Astrocyte (in vitro differentiated cells and primary cell): ENCODE measurements at places on chromosomes 5 and 9. TPM values are rescaled to one million over a fixed set of nuclear protein-coding genes. Genes with fewer than 3 reads are reported as not detected.

Gene FIBCD1
- total RNA-seq, result 0.66 and 1.6 TPM in 2 replicates

Gene ELOVL7
- total RNA-seq, result 0.72 and 1.0 TPM in 2 replicates

Gene STKLD1
- 0.58 and 0.82 TPM in 2 replicates for total RNA-seq

Gene TICAM2
- 6.7 and 6.8 TPM in 2 replicates for total RNA-seq

Gene PTGES
- 1.2 and 2.5 TPM in 2 replicates for total RNA-seq

GRCh38 chr5:117945258-117945657, 1043.1 kb downstream of the DTWD2 start:
- H3K27me3 ChIP-seq, result no peaks in the 10 kb centered on the region
- H3K4me3 ChIP-seq, result no peak overlapping the region
- H3K36me3 ChIP-seq, result no peaks in the 10 kb centered on the region
- no peaks in the 10 kb centered on the region for H3K4me1 ChIP-seq
- no peak overlapping the region for H3K27ac ChIP-seq

DNA sequence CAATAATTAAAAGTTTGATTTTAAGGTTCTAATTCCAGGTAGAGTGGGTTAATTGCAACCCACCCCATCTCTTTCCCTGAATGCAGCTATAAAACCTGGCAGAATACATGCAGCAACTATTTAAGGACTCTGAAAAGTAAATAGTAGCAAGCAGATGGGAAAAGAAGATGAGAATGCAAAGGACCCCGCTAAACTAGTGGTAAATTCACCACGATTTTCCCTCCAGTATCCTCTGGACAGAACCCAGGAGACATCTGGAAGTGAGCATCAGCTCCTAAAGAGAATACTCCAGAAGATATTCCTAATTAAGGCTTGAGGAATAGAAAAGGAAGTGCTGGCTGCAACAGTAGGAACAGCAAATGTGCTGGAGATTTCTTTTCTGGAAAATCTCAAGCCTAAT, 170.9 kb downstream of the FRMD3 start:
- H3K4me3 ChIP-seq, result no peak overlapping the region
- H3K27me3 ChIP-seq, result no peaks in the 10 kb centered on the region
- H3K36me3 ChIP-seq, result no peaks in the 10 kb centered on the region
- H3K4me1 ChIP-seq, result no peaks in the 10 kb centered on the region

DNA sequence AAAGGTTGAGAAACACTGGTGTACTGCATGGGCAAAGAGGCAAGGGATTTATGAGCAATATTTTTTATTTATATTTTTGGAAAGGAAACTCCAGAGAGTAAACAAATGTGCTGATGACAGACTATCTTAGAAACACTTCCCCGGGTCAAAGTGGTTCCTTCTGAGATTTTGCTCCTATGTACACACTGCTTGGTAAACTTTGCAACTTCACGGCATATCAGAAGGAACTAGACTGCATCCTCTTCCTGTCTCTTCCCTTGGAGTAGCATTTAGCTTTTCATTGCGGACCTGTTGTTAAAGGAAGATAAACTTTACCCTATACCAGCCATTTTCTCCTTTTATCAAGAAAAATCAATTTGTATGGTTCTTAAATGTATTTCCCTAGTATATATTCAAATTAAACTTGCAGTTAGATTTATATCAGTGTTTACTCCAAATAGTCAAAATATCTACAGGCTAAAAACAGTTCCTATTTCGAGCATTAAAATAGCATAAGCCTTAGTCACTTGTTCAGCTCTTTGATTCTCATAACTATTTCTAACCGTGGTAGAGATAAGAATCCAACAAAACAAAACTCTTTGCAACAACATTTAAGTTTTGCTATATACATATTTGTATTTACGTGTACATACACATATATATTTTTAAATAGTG, 48.0 kb upstream of the LRRC19 start:
- H3K27ac ChIP-seq, result no peak overlapping the region
- H3K36me3 ChIP-seq, result peaks cover 3% of the 10 kb centered on the region
- no peaks in the 10 kb centered on the region for H3K4me1 ChIP-seq

DNA sequence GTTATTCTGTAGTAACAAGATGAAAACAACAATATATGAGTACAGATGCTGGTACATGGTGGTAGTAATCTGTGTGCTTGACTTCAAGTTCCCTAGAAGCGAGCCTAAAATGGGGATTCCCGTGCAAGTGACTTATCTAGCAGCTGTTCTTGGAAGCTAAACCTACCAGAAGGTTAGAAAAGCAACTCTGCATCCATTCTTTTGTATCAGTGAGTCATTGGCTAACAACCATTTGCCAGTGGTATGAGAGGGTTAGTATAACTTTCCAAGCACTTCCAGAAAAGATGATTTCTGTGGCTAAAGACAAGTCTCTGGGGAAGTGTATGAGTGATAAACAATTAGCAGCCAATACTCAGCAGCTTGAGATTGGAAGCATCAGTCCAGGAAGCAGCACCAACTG, 787.7 kb upstream of the CDH6 start:
- H3K4me1 ChIP-seq, result peaks cover 6% of the 10 kb centered on the region
- no peak overlapping the region for H3K4me3 ChIP-seq
- no peaks in the 10 kb centered on the region for H3K36me3 ChIP-seq
- H3K27ac ChIP-seq, result no peak overlapping the region
- DNase-seq, result peak; percentile 49
- no peaks in the 10 kb centered on the region for H3K27me3 ChIP-seq
